ENCODE measurements at places on chromosomes 5 and 9. TPM values are rescaled to one million over a fixed set of nuclear protein-coding genes. Genes with fewer than 3 reads are reported as not detected.

DNA sequence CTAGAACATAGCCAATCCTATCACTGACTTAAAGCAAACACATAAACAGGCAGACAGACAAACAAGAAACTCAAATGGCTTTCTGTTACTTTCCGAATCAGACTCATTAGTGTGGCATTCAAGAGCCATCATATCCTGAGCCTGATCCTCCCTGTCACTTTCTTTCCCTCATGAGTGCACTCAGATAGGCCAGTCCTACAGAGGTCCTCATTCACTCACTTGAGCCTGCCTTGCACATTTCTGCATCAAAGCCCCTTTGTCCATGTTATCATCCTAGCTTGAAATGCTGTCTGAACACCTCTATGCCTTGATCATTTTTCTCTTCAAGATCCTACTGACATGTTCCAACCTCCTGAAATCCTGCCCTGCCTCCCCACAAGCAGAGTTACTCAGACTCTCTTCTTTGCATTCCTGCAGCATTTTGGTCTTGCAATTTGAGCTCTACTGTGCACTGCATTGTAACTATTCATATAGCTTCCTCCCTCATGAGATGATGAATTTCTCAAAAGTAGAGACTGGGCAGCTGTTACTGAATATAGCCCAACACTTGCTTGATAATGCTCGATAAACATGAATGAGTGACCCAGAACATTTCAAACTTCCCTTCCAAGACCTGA, 126.9 kb downstream of the PALM2AKAP2 start:
- H3K4me1 ChIP-seq: peaks cover 10% of the 10 kb centered on the region
- H3K27me3 ChIP-seq: peaks cover 2% of the 10 kb centered on the region
- H3K4me3 ChIP-seq: no peak overlapping the region

GRCh38 chr5:67031692-67032091, 164.9 kb downstream of the CD180 start:
- DNase-seq: peak; percentile 22
- H3K36me3 ChIP-seq: peaks cover 3% of the 10 kb centered on the region
- peak overlapping the region; percentile 69 for H3K27ac ChIP-seq
- no peaks in the 10 kb centered on the region for H3K27me3 ChIP-seq

DNA sequence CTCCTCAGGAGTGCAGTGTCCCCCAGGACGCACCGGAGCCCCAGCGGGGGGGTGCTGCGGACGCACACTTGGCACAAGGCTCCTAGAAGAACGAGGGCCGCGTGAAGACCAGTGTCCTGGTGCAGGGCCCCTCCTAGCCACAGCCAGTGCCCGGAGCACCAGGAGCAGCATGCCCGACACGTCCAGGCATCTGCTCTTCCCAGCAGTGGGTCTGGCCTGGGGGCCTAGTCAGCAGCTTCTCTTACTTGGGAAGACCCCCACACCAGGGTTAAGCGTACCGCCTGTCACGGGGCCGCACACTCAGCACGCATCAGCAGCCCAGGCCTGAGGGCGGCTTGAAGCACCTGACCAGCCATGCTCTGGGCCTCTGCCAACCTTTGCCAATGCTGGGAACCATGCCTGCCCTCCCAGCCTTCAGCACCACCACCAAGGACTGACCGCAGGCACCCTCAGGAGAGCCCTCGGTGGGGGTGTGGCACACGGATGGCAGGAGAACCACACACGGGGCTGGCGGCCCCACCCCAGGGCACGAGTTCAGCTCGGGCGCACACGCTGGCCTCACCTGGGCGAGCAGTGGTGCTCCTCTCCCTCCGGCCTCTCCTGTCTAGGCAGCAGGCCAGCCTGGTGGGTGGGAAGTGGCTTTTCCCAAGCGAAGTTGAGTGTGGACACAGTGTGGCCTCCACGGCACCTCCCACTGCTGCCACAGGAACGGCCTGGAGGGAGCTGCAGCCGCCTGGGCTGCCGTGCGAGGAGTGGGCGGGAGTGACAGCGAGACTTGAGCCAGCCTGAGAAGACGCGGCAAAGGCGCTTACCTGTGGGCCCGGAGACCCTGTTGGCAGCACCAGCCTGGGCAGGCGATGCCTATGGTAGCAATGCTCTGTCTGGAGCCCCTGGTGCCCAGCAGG, 12.0 kb upstream of the AJM1 start:
- no peaks in the 10 kb centered on the region for H3K27me3 ChIP-seq
- no peak for DNase-seq
- no peak overlapping the region for H3K4me3 ChIP-seq
- peaks cover 18% of the 10 kb centered on the region for H3K36me3 ChIP-seq
- no peaks in the 10 kb centered on the region for H3K4me1 ChIP-seq

GRCh38 chr5:57931807-57932206, 449.2 kb upstream of the ACTBL2 start:
- H3K4me1 ChIP-seq: no peaks in the 10 kb centered on the region
- no peak overlapping the region for H3K27ac ChIP-seq
- H3K27me3 ChIP-seq: peaks cover 2% of the 10 kb centered on the region
- no peak for DNase-seq
- H3K4me3 ChIP-seq: no peak overlapping the region

DNA sequence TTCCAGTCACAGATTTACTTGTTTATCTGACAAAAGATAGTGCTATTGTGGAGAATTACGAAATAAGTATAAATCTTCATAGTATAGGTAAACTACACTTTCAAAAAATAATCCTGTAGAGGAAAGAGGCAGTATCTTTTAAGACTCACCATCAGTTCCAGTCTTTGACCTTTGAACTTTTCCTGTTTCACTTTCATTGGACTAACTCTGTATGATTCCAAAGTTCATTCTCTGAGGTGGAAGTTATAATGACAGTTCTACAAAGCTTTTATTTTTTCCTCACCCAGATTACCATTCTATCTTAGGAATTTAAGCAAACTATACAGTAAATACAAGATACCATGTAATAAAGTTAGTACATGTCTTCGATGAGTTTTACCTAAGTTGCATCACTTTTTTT, 901.3 kb upstream of the SEMA6A start:
- DNase-seq: no peak
- H3K36me3 ChIP-seq: no peaks in the 10 kb centered on the region
- no peaks in the 10 kb centered on the region for H3K4me1 ChIP-seq
- no peaks in the 10 kb centered on the region for H3K27me3 ChIP-seq
- no peak overlapping the region for H3K27ac ChIP-seq

GRCh38 chr5:58266402-58266801, 193.5 kb downstream of the PLK2 start:
- no peaks in the 10 kb centered on the region for H3K4me1 ChIP-seq
- H3K27me3 ChIP-seq: peaks cover 9% of the 10 kb centered on the region
- no peaks in the 10 kb centered on the region for H3K36me3 ChIP-seq
- no peak overlapping the region for H3K4me3 ChIP-seq

The TIMD4 gene
- 1.8 TPM for total RNA-seq

DNA sequence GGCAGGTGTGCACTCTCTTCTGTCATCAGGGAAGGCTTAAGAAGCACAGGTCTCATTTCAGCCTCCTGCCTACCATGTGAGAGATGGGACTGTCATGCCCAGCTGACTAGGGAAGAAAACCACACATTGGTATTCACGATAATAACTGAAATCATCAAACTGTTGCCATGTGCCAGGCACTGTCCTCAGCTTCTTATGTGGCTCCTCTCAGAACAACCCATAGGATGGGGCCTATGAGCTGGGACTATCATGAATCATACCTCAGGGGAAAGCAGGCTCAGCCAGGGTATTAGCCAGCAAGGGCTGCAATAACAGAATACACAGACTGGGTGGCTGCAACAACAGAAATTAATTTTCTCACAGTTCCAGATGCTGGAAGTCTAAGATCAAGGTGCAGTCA, 3.3 kb downstream of the AFAP1L1 start:
- no peak for DNase-seq
- no peaks in the 10 kb centered on the region for H3K36me3 ChIP-seq
- peaks cover 48% of the 10 kb centered on the region for H3K27me3 ChIP-seq

DNA sequence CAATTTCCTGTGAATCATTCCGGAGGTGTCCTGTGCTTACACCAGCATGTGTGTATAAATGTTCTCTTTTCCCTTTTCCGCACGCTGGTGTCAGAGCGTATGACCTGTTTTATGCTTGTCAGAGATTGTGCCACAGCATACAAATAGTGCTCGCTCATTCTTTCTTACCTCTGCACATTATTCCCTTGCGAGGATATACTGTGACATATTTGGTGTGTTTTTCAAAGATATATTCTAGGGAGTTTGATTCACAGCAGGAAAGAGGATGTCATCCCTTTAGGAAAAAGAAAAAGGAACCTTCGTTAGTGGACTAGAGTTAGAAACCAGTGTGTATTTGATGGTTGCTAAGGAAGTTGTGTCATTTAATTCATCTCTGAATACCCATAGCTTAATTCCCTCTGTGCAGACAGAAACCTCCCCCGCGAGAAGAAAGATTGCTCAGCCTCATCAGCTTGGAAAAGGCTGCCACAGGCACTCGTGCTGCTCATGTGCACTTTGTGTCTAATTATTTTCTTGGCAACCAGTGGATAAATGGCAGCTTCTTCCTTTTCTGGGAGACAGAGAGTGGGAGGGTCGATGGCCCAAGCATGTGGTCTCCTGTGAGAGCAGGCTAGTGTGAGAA, 14.7 kb upstream of the CCIN start:
- no peak for DNase-seq
- no peak overlapping the region for H3K27ac ChIP-seq
- H3K4me1 ChIP-seq: peaks cover 44% of the 10 kb centered on the region
- no peaks in the 10 kb centered on the region for H3K27me3 ChIP-seq

DNA sequence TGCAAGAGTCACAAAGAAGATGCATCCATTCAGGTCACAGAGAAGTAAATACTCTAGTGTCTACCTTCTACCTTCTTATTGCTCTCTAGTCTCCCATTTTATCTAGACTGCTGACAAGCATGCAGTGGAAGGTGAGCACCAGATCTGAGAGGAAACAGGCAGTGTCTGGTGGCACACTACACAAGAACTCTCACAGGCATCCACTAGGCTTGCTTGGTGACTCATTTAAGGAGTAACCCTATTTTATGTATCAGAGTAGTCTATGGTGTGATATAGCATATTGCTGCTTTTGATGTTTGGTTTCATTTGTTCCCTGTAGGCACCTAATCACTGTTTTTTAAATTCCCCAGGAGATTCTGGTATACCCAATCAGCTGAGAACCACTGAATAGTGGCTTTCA, 1.6 kb upstream of the THBS4 start:
- H3K4me3 ChIP-seq: no peak overlapping the region
- peak; percentile 57 for DNase-seq
- H3K36me3 ChIP-seq: no peaks in the 10 kb centered on the region
- H3K27ac ChIP-seq: no peak overlapping the region

GRCh38 chr9:92790542-92791527, 26.2 kb upstream of the BICD2 start:
- H3K27ac ChIP-seq: peak overlapping the region; percentile 39
- DNase-seq: peak; percentile 78
- H3K4me1 ChIP-seq: peaks cover 12% of the 10 kb centered on the region
- no peaks in the 10 kb centered on the region for H3K27me3 ChIP-seq
- peaks cover 2% of the 10 kb centered on the region for H3K36me3 ChIP-seq

DNA sequence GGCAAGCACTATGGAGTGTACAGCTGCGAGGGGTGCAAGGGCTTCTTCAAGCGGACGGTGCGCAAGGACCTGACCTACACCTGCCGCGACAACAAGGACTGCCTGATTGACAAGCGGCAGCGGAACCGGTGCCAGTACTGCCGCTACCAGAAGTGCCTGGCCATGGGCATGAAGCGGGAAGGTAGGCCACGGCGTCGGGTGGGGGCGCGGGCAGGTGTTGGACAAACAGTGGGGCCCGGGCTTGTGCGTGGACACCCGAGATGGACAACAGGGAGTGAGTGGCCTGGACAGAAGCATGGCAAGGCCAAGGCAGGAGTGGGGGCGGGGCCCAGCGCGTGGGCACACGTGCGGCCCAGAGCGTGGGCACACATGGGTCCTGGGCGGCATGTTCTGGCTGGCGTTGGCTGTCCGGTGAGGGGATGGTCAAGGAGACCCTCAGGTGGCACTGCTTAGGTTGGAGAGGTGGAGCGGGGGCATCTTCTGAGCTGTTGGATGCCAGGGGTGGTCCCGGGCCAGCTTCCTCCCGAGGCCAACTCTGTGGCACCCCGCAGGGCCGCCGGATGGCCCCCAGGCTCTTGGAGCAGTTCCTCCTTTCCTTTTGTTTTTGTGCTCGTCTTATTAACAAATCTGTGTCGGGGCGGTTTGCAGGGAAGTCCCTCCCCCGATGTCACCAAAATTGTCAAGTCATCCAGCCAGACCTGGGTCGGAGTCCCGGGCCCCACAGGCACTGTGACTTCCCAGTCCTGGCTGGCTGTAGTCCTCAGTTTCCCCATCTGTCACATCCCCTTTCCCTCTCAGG, 82.9 kb downstream of the RXRA start:
- no peaks in the 10 kb centered on the region for H3K36me3 ChIP-seq
- DNase-seq: no peak
- no peaks in the 10 kb centered on the region for H3K27me3 ChIP-seq
- no peak overlapping the region for H3K27ac ChIP-seq
- peaks cover 30% of the 10 kb centered on the region for H3K4me1 ChIP-seq
- H3K4me3 ChIP-seq: no peak overlapping the region

- H3K4me1 ChIP-seq: peaks cover 59% of the 10 kb centered on the region
- peak overlapping the region; percentile 97 for H3K27ac ChIP-seq
- no peaks in the 10 kb centered on the region for H3K27me3 ChIP-seq
- H3K4me3 ChIP-seq: peak overlapping the region; percentile 80
- peaks cover 83% of the 10 kb centered on the region for H3K36me3 ChIP-seq
- DNase-seq: peak; percentile 9
Measured at GRCh38 chr9:120922404-120923195, 4.0 kb downstream of the TRAF1 start.

The C5orf58 gene
- not detected for total RNA-seq

GRCh38 chr9:87854580-87854955, 28.1 kb upstream of the SPATA31E1 start:
- no peaks in the 10 kb centered on the region for H3K4me1 ChIP-seq
- no peaks in the 10 kb centered on the region for H3K27me3 ChIP-seq
- H3K27ac ChIP-seq: no peak overlapping the region
- H3K36me3 ChIP-seq: no peaks in the 10 kb centered on the region
- DNase-seq: no peak

DNA sequence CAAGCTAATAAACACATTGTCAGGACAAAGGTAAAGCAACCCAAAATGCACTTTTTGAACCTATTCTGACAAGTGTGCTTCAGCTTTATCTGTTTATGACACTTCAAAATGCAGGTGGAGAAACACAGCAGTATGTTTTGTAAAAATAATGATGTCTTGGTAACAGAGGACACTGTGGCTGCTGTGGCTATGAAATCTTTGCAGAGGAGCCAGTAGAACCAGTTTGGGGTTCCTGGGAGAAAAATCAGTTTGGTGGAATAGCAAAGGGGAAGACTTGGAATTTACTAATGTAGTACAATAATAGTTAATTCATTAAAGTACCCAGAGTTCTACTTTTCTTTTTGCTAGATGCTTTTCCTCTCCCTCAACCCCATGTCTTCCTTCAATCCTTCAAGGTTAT, 40.6 kb downstream of the SIL1 start:
- no peak overlapping the region for H3K4me3 ChIP-seq
- peaks cover 2% of the 10 kb centered on the region for H3K36me3 ChIP-seq
- H3K4me1 ChIP-seq: peaks cover 6% of the 10 kb centered on the region
- DNase-seq: no peak
- H3K27ac ChIP-seq: no peak overlapping the region

DNA sequence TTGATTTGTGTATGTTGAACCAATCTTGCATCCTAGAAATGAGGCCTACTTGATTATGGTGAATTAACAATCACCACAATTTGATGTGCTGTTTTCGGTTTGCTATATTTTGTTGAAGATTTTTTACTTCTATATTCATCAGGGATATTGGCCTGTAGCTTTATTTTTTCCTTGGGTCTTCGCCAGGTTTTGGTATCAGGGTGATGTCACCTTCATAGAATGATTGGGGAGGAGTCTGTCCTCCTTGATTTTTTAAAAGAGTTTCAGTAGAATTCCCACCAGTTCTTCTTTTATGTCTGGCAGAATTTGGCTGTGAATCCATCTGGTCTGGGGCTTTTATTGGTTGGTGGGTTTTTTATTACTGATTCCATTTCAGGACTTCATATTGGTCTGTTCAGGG, 115.2 kb downstream of the CPLANE1 start:
- DNase-seq: no peak
- H3K27ac ChIP-seq: no peak overlapping the region
- peaks cover 35% of the 10 kb centered on the region for H3K36me3 ChIP-seq
- no peak overlapping the region for H3K4me3 ChIP-seq
- no peaks in the 10 kb centered on the region for H3K27me3 ChIP-seq
